Mesothelial cell of epicardium (in vitro differentiated cells): ENCODE measurements at places on chromosomes 7 and 10. TPM values are rescaled to one million over a fixed set of nuclear protein-coding genes. Genes with fewer than 3 reads are reported as not detected.
A peak's percentile ranks its signal among the peaks of the same experiment; 100 is the strongest.

DNA sequence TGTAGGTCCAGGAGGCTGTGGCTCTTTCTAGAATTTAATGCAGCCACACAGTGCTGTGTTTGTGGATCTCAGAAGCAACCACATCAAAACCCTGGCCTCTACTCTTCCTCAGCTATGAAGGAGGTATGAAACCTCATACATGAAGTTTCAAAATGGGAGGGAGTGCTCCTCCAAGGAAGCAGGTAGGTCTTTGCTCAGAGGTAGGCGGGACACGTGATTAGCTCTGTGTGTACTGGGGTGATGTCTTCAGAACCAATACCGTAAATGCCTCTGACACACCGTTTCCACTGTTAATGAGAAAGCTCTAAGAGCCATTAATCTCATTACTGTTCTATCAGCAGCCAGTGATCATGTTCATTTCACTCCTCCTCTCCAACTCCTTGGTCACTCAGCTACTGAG lies 126.1 kb downstream of the PLXNA4 start:
- peaks cover 60% of the 10 kb centered on the region for H3K27me3 ChIP-seq
- no peak overlapping the region for H3K27ac ChIP-seq
- no peak for DNase-seq
- no peaks in the 10 kb centered on the region for H3K36me3 ChIP-seq
- H3K4me1 ChIP-seq, result no peaks in the 10 kb centered on the region

GRCh38 chr7:119703895-119704294 lies 569.1 kb upstream of the KCND2 start:
- no peaks in the 10 kb centered on the region for H3K27me3 ChIP-seq
- no peak for DNase-seq
- H3K4me1 ChIP-seq, result peaks cover 6% of the 10 kb centered on the region
- H3K4me3 ChIP-seq, result no peak overlapping the region

DNA sequence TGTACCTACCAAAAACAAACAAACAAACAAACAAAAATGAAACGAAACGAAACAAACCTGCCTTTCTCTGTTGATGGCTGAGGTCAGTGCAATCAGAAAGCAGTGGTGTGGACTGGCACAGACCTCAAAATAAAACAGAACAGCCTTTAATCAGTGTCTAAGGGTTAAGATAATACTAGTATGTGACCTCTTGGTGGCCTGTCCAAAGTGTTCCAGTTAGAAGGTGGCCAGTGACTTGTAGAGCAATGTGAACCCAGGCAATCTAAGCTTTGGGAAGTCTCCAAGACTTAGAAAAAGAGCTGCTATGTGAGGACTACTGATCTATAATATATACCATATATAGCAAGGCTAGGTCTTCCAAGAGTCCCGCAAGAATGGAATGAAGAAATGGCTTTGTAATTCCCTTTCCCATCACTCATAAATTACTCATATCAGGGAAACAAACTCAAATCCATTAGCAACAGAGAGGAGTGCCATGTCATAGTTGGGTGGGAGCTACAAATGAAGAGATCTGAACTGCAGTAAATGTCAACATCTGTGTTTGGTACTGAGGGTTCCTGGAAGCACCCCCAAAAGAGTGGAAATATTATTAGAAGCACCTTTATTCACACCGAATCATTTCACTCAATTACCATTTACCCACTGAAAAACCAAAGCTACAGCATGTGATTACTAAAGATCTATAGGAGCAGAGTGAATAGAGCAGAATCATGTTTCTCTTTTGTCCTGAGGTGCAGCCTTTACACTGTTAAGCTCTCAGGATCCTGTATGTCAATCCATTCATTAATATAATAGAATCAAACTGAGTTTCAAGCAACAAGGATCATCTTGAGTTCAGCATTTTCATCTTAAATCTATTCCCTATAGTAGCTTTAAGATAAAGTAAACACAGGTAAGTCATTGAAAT lies 28.0 kb downstream of the ABLIM1 start:
- no peak overlapping the region for H3K4me3 ChIP-seq
- no peak overlapping the region for H3K27ac ChIP-seq
- H3K36me3 ChIP-seq, result no peaks in the 10 kb centered on the region
- peaks cover 46% of the 10 kb centered on the region for H3K4me1 ChIP-seq

- no peak overlapping the region for H3K4me3 ChIP-seq
- H3K27me3 ChIP-seq, result peaks cover 14% of the 10 kb centered on the region
- no peaks in the 10 kb centered on the region for H3K4me1 ChIP-seq
Observed at GRCh38 chr10:96764425-96765060, 44.2 kb upstream of the PIK3AP1 start.

TUBB8 gene
- total RNA-seq, result 0.33 to 0.67 TPM (median 0.41 TPM) in 3 replicates

DNA sequence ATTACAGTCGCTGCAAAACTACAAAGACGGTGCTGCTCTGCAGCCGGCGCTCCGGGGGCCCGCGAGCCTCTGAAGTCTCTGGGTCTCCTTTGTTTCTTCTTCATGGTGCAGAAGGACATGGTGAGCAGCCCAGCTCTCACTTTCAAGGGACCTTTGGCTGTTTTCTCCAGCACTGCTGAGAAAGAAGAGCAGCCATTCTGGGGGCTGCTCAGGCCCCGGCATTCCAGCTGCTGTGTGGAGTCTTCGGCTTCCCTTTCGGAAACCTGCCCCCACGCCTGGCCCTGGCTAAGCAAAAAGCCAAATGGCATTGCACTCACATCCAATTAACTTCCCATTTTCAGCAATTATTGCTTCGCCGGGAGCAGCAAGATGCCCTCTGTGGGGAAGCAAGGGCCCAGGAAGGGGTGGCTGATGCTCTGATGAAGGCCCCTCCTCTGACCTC lies 555.7 kb downstream of the PTPRN2 start:
- H3K36me3 ChIP-seq, result no peaks in the 10 kb centered on the region
- no peaks in the 10 kb centered on the region for H3K27me3 ChIP-seq
- no peak overlapping the region for H3K27ac ChIP-seq
- no peak for DNase-seq
- H3K4me1 ChIP-seq, result no peaks in the 10 kb centered on the region

SUN3 gene
- not detected in 3 replicates for total RNA-seq

DNA sequence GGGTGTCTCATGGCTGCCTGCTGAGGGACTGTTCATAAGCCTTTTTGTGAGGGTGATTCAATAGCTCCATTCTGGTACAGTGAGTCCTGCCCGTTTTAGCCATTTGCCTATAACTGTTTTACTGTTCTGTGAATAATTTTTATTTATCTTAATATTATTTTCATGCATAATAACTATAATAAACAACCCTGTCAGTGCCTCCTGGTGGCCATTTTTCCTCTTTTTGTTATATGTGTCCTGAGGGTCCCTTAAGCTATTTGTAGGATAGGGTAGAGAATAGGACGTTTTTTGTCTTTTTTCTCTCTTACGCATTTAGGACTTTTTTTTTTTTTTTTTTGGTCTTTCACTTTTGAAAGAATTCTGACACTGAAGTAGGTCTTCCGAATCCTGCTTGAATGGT lies 2.9 kb downstream of the C1QL3 start:
- no peak overlapping the region for H3K27ac ChIP-seq
- no peak overlapping the region for H3K4me3 ChIP-seq
- H3K4me1 ChIP-seq, result peaks cover 12% of the 10 kb centered on the region
- DNase-seq, result no peak
- H3K27me3 ChIP-seq, result peaks cover 66% of the 10 kb centered on the region
- peaks cover 4% of the 10 kb centered on the region for H3K36me3 ChIP-seq

OPN4 gene
- not detected in 3 replicates for total RNA-seq

DNA sequence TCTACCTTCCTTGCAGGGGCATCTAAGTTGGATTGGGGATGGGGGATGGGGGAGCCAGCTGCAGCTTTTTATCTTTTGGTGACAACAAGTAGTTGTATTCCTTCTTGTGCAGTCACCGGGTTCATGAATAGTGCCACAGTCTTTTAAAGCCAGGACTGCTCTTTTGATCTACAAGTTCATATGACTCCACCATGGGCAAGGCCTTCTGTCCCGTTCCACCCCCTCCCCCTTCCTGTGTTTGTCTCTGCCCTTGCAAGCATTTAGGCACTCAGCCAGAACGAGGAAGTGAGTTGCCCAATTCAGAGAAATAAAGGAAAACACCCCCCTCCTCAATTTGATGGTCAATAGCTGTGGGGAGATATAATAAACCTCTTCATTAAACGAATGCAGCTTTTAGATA lies 44.8 kb upstream of the EGR2 start:
- no peak overlapping the region for H3K4me3 ChIP-seq
- H3K27ac ChIP-seq, result no peak overlapping the region
- peaks cover 4% of the 10 kb centered on the region for H3K4me1 ChIP-seq
- peaks cover 35% of the 10 kb centered on the region for H3K27me3 ChIP-seq
- DNase-seq, result no peak

- no peaks in the 10 kb centered on the region for H3K36me3 ChIP-seq
- peaks cover 74% of the 10 kb centered on the region for H3K27me3 ChIP-seq
- peak; percentile 37 for DNase-seq
- H3K27ac ChIP-seq, result no peak overlapping the region
Observed at GRCh38 chr7:64887756-64888508, 15.1 kb upstream of the ZNF273 start.

TMEM106B gene
- total RNA-seq, result 73.9 to 84.7 TPM (median 81.3 TPM) in 3 replicates

DNA sequence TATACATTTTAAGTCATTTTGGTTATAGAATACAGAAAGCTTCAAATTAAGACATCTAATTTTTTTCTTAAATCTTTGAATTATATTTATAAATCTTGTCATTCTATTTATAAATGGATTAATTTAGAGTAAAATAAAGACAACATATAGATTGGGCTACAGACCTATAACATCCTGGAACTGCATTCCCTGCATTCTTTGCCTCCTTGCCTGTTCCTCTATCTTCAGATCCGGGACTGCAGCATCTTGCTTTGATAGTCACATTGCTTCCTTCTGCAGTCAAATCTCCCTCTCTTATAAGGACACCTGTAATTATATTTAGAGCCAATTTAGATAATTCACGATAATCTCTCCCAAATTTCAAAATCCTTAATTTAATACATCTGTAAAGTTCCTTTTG lies 64.2 kb downstream of the ATRNL1 start:
- no peaks in the 10 kb centered on the region for H3K36me3 ChIP-seq
- no peaks in the 10 kb centered on the region for H3K27me3 ChIP-seq
- no peak overlapping the region for H3K27ac ChIP-seq
- no peak overlapping the region for H3K4me3 ChIP-seq
- DNase-seq, result no peak
